ENCODE measurements at places on chromosomes 1 and 21. TPM values are rescaled to one million over a fixed set of nuclear protein-coding genes. Genes with fewer than 3 reads are reported as not detected.
A peak's percentile ranks its signal among the peaks of the same experiment; 100 is the strongest.

KIF2C gene
- 101 TPM for total RNA-seq

PGBD5 gene
- not detected for total RNA-seq

ANKRD35 gene
- 0.55 TPM for total RNA-seq

GNAT2 gene
- 0.26 TPM for total RNA-seq

PROX1 gene
- total RNA-seq = 0.09 TPM

GRCh38 chr1:56811331-56811730 lies 7.9 kb downstream of the FYB2 start:
- DNase-seq = no peak

GRCh38 chr1:180230416-180230790 lies 339 bp downstream of the LHX4 start:
- DNase-seq = no peak

GRCh38 chr1:41851589-41851988 lies 67.1 kb downstream of the HIVEP3 start:
- DNase-seq = no peak

DNA sequence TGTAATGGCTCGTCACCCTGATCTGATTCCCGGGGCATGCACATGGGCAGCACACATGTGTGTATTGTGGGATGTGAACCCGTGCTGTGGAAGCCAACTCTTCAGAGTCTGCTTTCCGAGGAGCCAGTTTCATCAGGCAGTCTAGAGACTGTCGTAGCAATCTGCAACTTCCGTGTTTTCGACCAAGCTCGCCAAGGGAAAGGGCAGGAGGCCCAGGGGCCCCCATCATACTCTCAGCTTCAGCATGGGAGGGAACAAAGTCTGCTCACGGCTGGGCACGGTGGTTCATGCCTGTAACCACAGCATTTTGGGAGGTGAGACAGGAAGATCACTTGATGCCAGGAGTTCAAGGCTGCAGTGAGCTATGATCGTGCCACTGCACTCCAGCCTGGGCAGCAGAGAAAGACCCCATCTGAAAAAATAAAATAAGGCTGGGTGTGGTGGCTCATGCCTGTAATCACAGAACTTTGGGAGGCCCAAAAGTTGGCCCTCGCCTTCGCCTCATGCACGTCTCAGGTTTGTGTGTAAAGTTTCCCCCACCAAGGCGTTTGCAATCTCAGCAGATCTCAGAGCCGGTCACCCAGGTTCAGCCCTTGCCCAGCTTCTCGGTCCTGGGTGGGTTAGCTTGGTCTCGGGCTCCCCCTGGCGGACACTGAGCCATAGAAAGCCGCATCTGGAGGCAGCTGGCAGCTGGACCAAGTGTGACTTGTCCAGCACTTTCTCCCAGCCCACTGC lies 48.5 kb upstream of the SLC25A33 start:
- DNase-seq = peak; percentile 91

- no peak for DNase-seq
These were observed 872 bp downstream of the TSTD1 start for GRCh38 chr1:161037661-161038522.

GRCh38 chr1:229905031-229905545 lies 161.9 kb upstream of the GALNT2 start:
- no peak for DNase-seq

- DNase-seq = peak; percentile 69
These were observed 434 bp downstream of the EVA1B start for GRCh38 chr1:36322786-36323635.

GRCh38 chr1:44354268-44354839 lies 703 bp downstream of the ERI3 start:
- no peak for DNase-seq
